CD4-positive, CD25-positive, alpha-beta regulatory T cell (primary cell): ENCODE measurements at places on chromosomes 7 and 10. TPM values are rescaled to one million over a fixed set of nuclear protein-coding genes. Genes with fewer than 3 reads are reported as not detected.

The PIK3CG gene
- total RNA-seq, result 35.4 TPM

The CALY gene
- total RNA-seq, result 1.8 TPM

The TCERG1L gene
- total RNA-seq, result not detected

The LBX1 gene
- not detected for total RNA-seq

DNA sequence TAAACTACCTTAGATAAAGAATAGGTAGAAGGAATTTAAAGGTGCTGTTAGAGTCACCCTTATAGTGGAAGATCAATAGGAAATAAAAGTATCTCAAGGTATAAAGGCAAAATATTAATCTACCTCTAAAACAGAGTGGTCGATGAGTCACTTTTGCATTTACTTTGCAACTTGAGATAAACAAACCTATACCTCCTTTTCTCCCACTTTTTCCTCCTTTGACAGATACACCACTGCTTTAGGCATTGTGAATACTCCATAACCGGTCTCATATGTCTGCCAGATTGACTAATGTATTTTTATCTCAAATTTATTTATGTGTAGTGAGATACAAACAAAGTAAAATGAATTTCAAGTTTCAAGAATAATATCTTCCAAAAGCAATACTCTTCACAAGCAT, 193.5 kb downstream of the SKAP2 start:
- no peak for DNase-seq

- DNase-seq, result no peak
Measured at GRCh38 chr7:40341836-40342235, 207.0 kb downstream of the SUGCT start.

DNA sequence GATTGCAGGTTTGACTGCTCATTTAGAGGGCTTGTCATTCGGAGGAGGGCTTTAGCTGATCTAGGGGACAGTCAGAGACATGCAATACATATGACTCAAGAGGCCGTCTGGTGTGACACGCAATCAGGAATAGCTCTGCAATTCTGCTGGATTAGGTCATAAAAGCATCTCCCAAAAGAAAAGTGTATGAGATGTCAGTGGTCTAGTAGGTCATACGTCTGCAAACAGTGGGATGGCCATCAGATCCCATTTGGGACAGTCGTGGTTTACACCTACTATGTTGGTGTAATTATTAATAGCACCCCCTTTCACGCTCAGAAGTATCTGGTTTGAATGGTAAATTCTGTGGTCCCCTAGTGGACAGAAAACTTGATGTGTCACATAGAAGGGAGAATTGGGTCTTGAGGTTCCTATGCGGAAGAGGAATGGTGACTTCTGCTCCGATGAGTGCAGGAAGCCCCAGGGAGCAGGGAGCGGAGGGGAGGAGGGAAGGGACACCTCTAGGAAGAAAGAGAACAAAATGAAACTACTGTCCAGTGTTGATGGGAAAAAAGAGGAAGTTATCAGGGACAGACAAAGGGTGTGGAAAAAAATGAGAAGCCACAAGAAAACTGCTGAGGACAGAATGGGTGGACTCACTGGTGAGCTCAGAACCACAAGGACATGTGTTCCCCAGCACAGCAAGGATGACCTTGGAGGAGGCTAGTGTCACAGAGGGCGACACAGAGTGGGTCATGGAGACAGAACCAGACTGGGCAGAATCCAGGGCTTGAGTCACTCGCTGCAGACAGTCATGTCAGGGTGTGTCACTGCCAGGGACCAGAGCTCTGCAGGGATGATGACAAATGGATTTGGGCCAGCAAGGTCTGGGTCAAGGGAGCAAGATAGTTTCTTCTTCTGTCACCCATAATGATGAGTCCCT, 59.9 kb downstream of the MAP3K8 start:
- DNase-seq, result no peak

DNA sequence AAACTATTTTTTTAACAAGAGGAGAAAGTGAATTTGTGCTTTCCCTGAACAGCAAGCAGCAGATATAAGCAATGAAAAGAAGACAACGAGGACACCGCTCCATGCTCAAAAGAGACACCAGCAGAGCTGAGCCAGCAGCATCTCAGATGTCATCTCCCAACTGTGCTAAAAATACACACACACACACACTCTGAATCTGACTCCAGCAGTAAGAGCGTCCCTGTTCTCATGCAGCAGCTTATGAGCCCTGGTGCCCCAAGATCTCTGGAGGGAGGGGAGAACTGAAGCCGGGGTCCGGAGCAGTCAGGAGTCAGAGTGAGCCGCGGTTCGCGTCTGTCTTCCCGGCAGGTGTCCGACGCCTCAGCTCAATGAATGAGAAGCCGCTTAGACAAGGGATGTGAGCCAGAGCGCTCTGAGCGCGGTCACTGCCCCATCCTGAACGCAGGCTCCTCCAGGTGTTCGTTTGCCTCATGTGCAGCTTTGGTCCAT, 49.2 kb downstream of the SVIL start:
- DNase-seq, result no peak

DNA sequence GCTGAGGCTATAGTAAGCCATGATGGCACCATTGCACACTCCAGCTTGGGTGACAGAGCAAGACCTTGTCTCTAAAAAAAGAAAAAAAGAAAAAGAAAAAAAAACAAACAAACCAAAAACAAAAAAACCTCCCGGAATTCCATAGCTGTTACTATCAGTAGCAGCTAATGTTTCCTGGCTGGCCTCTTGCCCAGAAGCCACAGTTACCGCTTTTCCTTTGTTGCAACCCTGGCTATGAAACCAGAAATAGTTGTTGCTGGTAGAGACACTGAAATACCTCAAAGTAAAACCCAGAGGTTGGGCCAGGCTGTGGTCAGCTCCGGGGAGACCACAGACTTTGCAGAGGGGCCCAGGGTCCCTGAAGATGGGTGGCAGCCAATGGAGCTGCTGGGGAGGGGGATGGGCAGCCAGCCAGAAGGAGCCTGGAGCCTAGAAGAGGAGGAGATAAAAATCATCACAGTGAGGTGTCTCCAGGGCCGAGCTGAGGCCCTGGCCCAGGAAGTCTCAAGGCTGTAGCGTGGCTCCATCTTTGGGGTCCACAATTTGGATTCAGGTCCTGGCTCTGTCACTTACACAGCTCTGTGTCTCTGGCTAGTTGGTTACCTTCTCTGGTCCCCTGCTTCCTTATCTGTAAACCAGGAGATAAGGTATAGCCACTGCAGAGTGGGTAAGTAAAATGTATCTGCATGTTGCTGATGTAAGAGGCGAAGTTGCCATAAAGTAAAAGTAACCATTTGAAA, 3.4 kb upstream of the CHST12 start:
- DNase-seq, result no peak

DNA sequence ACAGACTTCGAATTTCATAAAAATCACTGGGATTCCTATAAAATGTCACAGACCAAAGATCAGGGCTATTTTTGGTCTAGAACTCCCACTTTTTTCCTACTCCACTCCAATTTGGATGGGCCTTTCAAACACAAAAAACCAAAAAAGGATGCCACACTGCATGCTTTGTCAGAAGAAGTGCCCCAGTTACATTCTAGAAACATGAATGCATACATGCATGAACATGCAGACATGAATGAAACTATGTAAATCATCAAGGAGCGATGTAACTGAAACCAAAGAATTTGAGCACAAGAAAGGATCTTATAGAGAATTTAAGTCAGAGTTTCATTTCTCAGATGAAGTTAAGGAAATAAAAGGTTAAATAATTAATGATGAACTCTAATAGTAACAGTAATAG, 31.8 kb upstream of the FAM133B start:
- no peak for DNase-seq

DNA sequence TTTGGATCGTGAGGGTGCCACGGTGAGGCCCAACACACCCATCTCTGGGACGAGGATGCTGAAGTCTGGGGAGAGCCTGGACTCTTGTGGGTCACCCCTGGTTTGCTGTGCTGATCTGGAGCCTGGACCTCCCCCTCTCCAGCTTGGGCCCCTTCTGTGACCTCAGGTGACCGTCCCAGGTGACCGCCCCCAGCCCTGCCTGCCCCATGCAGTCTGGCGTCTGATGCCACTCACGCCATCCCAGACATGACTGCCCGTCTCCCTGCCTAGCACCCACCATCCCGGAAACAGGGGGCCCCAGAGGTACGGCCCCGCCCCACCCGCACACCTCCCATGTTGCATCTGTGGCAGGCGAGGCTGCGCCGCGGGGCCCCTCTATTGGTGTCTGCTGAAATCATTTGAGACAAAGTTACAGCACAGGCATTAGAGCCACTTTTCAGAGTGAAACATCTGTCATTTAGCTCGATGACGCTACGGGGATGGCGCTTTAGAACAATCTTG, 21.1 kb downstream of the UNCX start:
- no peak for DNase-seq

DNA sequence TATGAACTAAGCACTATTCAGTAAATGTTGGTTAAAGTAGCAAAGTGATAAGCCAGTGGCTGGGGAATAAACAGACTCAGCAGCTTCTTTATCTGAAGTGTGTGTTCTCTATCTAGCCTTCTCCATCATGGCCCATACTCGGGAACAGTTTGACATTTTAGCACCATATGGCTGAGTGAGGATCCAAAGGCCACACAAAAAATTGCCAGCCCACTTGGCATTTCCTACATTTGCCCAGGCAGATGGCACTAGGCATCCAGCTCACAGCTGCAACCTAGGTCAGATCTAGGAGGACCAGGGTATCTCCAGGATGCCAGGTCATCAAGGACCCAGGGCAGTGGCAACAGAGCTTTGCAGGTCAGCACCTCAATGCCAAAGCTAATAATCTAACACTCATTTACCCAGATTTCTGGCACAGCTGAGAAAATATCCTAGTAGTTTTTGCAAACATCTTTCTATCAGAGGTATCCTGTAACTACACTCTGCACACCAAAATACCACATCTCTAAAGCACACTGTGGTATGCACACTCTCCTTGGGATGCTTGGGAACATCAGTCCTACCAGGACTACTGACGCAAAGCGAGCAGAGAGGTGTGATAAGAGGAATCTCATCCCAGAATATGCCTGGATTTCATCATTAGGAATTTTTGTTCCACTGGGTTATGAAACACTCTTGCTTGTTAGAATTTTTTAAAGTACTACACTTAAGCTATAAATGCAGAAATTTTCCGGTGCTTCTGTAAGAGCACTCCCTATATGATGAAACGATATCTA, 61.7 kb downstream of the DOCK4 start:
- no peak for DNase-seq

GRCh38 chr7:158494162-158494586, 93.4 kb downstream of the PTPRN2 start:
- DNase-seq, result no peak

DNA sequence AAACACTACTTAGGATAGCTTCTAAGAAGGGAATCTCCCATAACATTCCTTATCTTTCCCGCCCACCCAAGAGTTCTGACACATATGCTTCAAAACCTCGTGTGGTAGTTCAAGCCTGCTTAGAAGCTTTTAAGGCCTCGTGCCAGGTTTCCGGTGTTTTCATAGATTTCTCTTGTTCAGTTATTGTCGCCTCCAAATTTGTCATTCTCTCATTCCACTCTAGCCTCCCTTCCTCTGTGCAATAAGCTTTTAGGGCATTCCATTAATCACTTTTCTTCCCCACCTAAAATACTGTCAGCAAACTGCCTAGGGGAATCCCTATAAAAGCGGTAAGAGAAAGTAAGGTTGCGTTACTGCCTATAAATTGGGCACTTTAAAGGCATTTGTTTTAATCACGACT, 718 bp upstream of the BPGM start:
- peak; percentile 66 for DNase-seq

DNA sequence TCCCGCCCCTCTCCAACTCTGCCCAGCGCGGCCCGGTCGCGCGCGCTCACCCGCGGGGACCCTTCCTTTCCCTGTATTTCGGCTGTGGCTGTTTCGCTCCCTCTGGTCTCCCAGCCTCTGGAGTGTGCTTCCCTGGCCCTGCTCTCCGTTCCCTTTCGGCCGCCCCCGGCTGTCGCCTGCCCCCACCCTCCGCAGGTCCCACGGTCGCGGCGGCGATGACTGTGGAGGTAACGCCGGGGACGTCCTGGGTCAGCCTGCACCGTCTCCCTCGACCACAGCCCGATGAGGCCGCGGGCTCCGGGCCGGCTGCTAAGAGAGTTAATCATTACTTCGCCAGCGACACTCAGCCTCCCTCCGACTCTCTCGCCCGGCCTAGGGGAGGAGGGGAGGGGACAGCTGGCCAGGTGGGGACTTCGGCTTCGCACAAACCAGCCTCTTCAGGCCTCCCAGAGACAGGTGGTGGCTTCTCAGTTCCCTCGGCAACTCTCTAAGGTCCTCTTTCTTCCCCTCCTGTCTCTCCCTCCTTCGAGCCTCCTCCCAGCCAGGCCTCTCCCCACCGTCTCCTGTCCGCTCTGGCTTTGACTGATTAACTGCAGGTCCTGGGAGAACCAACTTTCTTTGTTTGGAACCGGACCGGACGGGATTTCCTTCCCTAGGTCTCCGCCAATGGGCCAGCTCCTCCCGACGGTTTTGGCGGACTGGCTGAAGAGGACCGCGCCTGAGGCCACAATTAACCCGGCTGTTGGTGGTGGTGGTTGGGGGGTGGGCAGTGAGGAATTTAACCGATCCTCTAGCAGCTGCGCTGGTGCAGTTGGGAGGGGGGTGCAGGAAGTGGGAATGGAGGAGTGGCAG, 5.6 kb upstream of the PAX2 start:
- DNase-seq, result no peak

- no peak for DNase-seq
Measured at GRCh38 chr7:33157311-33157710, 27.9 kb downstream of the BBS9 start.

DNA sequence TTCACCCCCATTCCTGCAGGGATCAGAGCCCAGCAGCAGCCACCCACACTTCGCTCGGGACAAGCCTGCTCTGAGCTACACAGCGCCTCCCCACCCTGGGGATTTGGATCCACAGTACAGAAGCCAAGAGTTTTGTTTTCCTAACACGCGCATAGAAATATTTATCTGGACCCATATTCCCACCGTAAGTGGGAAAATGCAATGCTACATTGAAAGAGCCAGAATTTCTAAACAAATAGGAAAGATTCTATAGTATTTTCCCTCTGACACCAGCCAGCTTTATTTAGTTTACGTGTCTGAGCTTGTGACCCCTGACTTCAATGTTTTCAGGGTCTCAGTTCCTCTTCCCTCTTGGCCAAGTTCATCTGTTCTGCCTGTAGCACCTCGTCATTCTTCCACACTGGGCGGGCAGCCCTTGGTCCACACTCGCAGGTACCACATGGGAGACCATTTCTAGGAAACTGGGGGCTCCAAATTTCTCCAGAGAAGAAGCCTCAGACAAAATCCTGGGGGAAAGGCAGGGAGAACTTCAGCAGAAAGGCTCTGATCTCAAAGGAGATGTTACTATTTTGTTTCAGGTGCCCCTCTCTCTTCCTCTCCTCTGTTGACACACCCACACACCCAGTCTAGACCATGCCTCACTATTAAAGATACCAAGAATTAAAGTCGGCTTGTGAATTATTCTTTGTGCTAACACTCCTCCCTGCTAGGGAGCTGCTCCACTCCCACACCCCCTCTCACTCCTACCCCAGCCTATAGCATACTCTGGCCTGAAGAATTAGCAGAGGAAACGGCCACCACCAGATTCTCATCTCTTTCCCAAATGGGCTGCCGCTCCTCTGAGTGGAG, 116.0 kb upstream of the PCGF5 start:
- no peak for DNase-seq
